ENCODE measurements at places on chromosomes 13 and 19.

DNA sequence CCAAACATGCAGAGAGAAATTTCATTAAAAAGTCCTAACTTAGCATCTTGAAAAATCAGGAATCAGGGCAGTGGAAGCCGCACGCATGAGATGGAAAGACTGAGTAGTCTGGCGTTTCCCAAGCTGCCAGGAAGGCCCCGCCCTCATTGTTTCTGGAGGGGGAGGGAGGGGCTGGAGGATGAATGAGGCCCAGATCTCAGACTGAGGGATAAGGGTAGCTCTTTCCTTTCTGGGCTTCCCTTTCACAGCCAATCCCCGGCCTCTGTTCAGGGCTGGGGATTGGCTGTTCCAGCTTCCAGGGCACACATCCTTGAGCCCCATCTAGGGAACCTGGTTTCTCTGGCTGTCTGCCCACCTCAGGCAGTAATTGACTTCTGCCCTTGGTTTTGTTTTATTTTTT lies 7.3 kb downstream of the C19orf53 start:
- H3K36me3 ChIP-seq, result peaks cover 30% of the 10 kb centered on the region
- H3K4me1 ChIP-seq, result peaks cover 25% of the 10 kb centered on the region
- peak; percentile 89 for DNase-seq
- H3K27ac ChIP-seq, result peak overlapping the region; percentile 42
- no peaks in the 10 kb centered on the region for H3K27me3 ChIP-seq

DNA sequence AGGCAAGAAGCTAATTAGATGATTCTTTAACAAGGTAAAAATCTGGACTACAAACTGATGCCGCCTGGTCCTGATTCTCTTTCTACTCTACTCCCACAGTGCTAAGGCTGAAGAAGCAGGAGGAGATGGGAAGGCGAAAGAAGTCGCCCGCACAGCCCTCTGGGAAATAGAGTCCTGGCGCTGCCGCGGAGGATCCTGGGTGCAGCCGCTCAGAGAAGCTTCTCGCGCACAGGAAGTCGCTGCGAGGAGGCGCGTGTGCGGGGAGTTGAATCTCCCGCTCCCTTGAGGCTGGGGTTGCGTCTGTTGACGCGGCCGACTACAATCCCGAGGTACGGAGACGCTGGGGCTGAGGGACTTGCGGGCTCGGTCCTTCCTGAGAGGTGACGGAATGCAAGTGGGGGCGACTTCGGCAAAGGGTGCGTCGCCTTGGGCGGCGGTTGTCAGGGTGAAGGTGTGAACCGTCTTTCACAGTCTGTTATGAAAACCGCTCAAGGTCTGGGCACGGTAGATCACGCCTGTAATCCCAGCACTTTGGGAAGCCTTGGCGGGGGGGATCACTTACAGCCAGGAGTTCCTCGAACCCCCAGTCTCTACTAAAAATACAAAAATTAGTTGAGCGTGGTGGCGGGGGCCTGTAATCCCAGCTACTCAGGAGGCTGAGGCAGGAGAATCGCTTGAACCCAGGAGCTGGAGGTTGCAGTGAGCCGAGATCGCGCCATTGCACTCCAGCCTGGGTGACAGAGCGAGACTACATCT lies at the start of gene ZNF473:
Gene ZNF473, plus strand, starts transcription at position 212 of the 756 bp plus-strand sequence. CDS start 5,078 bp downstream, outside the sequence.
- peaks cover 13% of the 10 kb centered on the region for H3K36me3 ChIP-seq
- peak; percentile 97 for DNase-seq
- H3K4me3 ChIP-seq, result peak within 1 kb of the TSS; percentile 80
- H3K27me3 ChIP-seq, result no peaks in the 10 kb centered on the region
- peaks cover 32% of the 10 kb centered on the region for H3K4me1 ChIP-seq

DNA sequence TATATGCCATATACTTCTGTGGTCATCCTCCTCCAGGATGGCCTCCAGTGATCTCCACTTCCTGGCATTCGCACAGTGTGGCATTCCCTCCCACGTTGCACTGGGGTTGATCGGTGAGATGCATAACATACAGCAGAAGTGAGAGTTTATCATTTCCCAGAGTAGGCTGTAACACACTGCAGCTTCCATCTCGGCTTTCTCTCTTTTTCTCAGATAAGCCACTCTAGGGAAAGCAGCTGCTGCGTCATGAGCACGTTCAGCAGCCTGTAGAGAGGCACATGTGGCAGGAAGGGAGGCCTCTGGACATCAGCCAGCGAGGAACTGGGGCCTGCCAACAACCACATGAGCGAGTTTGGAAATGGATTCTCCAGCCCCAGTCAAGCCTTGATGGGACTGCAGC lies 807.1 kb downstream of the DIAPH3 start:
- no peaks in the 10 kb centered on the region for H3K27me3 ChIP-seq
- no peak overlapping the region for H3K4me3 ChIP-seq
- no peak for DNase-seq
- H3K27ac ChIP-seq, result no peak overlapping the region

GRCh38 chr19:4500841-4501591 lies 17.3 kb downstream of the PLIN4 start:
- DNase-seq, result no peak
- no peak overlapping the region for H3K27ac ChIP-seq
- no peaks in the 10 kb centered on the region for H3K27me3 ChIP-seq
- H3K36me3 ChIP-seq, result peaks cover 93% of the 10 kb centered on the region
- H3K4me1 ChIP-seq, result no peaks in the 10 kb centered on the region
- no peak overlapping the region for H3K4me3 ChIP-seq

DNA sequence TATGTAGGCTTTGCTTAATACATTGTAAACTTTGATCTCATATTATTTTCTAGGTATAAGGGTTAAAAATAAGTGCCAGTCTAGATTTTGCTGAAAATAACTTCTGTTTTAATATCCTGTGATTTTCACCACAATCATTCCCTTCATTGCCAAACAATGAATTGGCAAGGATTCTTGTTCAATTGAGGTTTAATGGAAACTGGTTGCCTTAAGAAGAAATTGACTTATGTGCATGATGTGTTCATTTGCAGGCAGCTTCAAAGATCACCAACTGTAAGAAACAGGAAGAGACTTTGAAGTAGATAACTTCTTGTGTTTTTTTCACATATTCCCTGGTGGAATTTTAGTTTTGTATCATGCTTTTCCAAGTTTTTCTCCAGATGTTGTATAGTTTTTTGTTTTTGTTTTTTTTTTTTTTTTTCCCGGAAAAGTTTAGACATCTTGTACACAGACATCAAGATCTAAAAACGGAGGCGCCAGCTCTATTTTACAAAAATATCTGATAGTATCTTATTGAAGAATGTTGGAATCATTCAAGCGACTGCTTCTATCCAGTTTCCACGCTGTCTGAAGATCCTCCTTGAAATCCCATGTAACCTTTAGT lies 108.3 kb downstream of the POSTN start:
- DNase-seq, result no peak
- no peak overlapping the region for H3K4me3 ChIP-seq
- H3K36me3 ChIP-seq, result no peaks in the 10 kb centered on the region
- H3K4me1 ChIP-seq, result peaks cover 12% of the 10 kb centered on the region
- H3K27ac ChIP-seq, result no peak overlapping the region
- no peaks in the 10 kb centered on the region for H3K27me3 ChIP-seq

GRCh38 chr13:48400090-48400694 lies 12.7 kb downstream of the LPAR6 start:
- no peaks in the 10 kb centered on the region for H3K36me3 ChIP-seq
- peaks cover 62% of the 10 kb centered on the region for H3K4me1 ChIP-seq
- DNase-seq, result no peak

Measured in suprapubic skin (tissue), 4 donors.